ENCODE measurements at places on chromosomes 12 and 14. TPM values are rescaled to one million over a fixed set of nuclear protein-coding genes. Genes with fewer than 3 reads are reported as not detected.

Gene TAS2R42
- not detected for total RNA-seq

DNA sequence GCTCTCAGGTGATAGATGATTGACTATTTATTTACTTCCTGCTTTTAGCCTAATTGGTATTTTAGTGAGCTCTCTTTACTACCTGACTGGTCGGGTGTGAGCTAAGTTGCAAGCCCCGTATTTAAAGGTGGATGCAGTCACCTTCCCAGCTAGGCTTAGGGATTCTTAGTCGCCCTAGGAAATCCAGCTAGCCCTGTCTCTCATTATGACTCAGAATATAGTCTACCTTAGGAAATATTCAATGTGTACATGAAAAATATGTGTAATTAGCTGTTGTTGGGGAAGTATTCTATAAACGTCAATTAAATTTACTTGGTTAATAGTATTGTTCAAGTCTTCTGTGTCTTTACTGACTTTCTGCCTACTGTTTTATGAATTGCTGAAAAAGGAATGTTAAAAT, 306.9 kb upstream of the DIO2 start:
- DNase-seq: no peak

DNA sequence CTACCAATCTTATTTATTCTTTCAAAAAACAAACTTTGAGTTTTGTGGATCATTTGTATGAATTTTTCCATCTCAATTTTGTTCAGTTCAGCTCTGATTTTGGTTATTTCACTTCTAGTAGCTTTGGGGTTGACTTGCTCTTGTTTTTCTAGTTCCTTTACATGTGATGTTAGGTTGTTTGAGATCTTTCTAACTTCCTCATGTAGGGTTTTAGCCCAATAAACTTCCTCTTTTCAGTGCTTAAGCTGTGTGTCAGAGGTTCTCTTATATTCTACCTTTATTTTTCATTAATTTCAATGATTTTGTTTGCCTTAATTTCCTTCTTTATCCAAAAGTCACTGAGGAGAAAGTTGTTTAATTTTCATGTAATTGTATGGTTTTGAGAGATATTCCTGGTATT, 860.4 kb upstream of the FBXO33 start:
- DNase-seq: no peak

DNA sequence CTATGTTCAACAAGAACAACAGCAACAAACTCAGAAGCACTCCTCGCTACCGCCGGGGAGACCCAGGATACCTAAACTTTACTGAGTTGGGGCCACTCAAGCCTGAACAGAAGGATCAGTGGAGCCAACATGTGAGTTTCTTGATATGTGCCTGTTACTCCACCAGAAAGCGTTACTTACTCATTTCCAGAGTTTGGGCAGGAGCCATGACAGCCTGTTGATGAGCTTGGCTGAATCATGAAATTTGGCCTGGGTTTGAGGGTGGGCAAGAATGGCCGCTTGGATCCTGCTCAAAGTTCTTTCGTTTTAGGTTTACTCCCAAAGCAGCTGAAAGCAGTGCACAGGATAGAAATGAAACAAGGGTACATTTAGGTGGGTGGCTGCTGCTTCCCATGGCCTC, 12.0 kb upstream of the GALNT6 start:
- no peak for DNase-seq

Gene GLS2
- 0.17 TPM for total RNA-seq

Gene ADCY6
- 0.40 TPM for total RNA-seq

- DNase-seq: no peak
These were observed 120.5 kb downstream of the GCH1 start for GRCh38 chr14:54781961-54782750.

Gene PPFIBP1
- total RNA-seq: 12.9 TPM

GRCh38 chr14:99809859-99810558, 16.8 kb downstream of the EML1 start:
- no peak for DNase-seq

DNA sequence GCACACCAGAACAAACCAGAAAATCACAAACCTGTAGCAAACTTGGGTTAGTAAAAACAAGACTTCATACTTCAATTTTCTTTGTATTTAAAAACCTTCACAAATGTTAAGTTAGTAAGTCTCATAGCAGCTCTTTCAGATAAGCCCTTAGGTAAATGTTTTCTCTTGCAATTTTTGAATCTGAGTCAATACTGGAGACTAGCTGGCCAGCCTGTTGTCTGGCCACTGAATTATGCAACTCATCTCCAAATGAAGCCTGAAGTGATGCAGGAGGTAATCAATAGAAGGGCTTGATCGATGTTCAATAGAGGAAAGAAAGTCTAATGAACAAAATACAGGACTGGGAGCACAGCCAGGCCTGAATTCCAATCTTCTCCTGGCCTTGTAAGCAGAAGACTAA, 465.2 kb downstream of the LRIG3 start:
- no peak for DNase-seq

DNA sequence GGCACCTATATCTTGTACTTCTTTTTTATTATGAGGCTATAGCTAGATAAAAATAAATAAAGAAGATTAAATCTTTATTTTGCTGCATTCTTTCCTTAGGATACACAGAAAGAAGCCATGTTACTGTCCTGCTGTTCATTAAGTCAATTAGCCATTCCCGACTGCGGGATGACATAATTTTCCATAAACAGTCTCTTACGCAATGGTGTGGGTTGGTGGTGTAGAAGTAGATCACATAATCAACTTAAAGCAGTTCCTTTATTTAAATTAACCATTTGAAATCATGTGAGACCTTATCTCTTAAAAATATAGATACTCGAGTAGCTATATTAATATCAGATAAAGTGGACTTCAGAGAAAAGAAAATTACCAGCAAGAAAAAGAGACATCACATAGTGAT, 40.2 kb downstream of the TAOK3 start:
- DNase-seq: no peak

Gene FGF6
- not detected for total RNA-seq

DNA sequence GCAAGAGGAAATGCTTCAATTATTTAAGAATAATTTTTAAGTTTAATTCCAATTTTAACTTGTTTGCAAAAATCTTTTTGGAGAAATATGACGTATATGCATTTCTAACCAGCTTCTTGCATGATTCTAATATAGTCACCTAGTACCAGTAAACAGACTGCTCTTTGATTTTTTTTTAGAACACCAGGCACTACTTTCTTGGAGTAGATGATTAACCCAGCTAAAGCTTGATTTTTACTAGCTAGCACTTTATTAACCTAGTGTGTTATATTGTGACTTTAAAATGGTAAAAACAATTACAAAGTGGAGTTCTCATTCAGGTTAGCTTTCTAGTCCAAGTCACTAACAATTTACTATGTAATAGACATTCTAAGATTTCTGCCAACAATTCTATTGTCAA, 32.6 kb upstream of the FGD4 start:
- DNase-seq: no peak

DNA sequence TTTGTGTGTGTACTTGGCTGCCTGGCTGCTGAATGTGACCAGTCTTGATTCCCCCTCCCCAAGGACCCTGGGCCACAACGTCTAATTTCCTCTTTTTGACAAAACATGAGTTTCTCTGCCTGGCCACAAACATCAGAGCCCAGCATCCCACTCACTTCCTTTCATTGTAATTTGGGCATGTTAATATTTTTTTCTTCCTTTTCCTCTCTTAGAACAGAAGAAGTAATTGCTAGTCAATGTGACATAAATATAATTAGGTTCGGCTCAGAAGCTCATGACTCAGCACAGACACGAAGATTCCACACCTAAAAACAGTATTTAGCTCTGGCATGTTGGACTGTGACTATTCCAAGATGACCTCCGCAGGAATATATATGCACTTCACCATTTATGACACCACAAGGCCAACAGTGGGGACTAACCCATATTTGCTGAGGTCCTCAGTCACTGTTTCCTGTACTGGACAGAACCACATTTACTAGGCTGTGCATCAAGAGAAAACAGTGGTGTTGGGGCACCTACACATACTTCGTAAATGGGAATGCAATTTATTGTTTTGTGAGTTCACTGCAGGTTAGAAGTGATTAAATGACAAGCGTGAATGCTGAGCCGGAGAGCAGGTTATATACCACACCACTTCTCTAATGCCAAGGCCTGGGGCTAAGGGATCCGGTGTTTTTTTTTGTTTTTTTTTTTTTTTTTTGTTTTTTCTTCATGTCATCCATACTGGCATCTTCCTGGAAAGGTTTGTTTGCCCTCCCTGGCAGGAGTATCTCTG, 4.2 kb downstream of the GSG1 start:
- no peak for DNase-seq

Gene CLMN
- total RNA-seq: 2.6 TPM

DNA sequence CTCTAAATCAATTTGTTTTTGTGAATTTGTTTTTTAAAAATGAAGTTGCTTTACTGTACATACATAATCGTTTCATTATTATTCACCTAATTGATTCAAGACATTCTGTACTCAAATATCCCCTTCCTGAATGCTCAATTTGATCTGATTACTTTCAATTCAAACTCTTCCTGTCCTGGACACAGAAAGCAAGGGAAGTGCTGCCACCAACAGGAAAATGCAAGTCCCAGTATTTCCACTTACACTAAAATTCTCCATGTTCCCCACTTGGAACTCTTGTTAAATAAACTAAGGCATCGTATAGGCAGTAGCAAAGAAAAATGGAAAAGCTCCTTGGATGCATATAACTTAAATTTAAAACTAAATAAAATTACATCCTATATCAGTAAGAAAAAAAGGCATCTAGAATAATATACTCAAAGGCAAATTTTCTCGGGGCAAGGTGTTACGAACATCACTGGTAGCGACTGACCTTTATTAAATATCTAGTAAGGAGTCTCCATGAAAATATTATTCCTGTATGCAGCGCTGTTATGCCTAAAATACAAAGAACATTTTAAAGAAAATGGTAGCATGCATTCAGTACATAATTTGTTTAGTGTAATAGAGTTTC, 72.0 kb upstream of the DBX2 start:
- DNase-seq: no peak

- DNase-seq: peak; percentile 56
These were observed 3.3 kb downstream of the AHNAK2 start for GRCh38 chr14:104974665-104975390.

- no peak for DNase-seq
These were observed 75.9 kb downstream of the DNAI7 start for GRCh38 chr12:25119020-25119419.

Gene ACOT4
- 8.9 TPM for total RNA-seq

All from natural killer cell treated with Interleukin-12 subunit alpha and Interleukin-12 subunit beta and Interleukin-15 and Interleukin-18, amount 100 ng/mL, for 72 hours (primary cell).